Stimulated activated CD8-positive, alpha-beta memory T cell treated with anti-CD3 and anti-CD28 coated beads, Interleukin-15, amount 100 ng/mL, for 24 hours (primary cell): ENCODE measurements at places on chromosomes 5 and 9.

GRCh38 chr5:43232943-43233833 is 41.2 kb downstream of the NIM1K start:
- no peak for DNase-seq

GRCh38 chr5:139273572-139274289 is 19.8 kb upstream of the MATR3 start:
- DNase-seq = peak; percentile 85

DNA sequence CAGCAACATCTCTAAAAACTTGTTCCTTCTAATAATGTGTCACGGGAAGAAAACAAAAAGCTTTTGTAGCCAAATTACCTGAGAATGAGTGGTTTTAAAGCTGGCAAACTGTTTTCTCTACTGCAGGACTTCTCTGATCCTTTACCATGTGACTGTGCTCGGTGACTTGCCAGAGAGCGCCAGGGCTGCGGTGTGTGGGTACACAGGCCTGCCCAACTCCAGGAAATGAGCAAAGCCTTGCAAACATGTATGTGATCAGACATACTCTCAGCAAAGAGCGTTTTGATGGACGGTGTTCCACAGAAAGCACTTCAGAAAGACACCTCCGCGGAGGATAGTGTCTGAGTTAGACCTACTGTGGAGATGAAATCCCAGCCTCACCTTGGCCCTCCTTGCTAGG is 157.3 kb downstream of the SPOCK1 start:
- no peak for DNase-seq

- DNase-seq = no peak
These were observed 27.7 kb downstream of the KCTD16 start for GRCh38 chr5:144198386-144198785.

- no peak for DNase-seq
These were observed 53.2 kb upstream of the ISOC1 start for GRCh38 chr5:129041196-129041881.

DNA sequence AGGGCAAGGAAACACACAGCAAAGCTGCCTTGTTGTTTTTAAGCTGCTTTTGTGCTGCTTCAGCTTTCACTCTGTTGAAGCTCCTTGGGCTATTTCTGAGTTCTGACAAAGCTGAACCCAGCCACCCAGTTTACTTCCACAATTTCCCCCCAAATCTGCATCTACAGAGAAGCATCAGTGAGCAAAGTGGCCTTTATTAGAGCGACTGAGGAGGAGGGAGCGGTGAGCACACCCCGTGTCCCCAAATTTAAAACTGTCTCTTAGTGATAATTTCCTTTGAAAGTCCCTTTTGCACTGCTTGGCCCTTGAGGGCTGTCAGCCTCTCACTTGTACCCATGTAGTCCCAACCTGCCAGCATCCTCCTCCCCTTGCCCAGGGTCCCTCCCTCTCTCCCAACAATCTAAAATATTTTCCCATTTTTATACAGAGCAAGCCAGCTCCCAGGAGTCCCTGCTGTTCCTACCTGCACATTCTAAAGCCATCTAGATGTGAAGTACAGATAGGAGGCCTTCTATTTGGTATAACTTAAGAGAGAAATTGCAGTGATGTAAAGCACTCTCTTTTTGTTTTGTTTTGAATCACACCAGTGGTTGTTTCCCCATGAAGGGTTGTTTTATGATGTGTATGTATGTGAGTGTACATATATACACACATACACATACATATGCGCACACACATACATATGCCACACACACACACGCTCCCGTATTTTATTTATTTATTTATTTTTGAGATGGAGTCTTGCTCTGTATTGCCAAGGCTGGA is 313.5 kb downstream of the TLE4 start:
- DNase-seq = no peak

GRCh38 chr9:37732952-37733351 is 20.7 kb upstream of the TRMT10B start:
- DNase-seq = no peak

- no peak for DNase-seq
These were observed 230.1 kb downstream of the CAAP1 start for GRCh38 chr9:26662476-26662875.

- DNase-seq = no peak
These were observed 225.7 kb downstream of the FSTL4 start for GRCh38 chr5:133386662-133387061.

DNA sequence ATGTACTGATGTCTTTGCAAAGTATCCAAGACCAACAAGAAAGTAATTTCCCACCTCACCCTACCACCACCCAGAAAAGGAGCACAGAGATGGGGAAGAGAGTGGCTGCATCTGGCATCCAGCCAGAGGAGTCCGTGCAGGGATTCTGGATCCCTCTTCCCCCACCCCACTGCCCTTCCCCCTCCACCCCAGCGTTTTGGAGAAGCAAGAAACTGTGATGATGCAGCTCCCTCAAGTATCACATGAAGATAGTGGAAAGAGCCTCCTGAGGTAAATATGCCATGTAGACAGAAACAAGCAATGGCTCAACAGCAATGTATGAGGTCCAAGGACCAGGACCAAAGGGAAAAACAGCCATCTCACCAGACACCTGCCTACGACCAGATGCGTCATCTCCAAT is 153.8 kb downstream of the DEPDC1B start:
- DNase-seq = no peak

- DNase-seq = no peak
These were observed 19.5 kb downstream of the LIFR start for GRCh38 chr5:38536968-38537367.

- no peak for DNase-seq
These were observed 94.9 kb downstream of the DENND1A start for GRCh38 chr9:123834889-123835562.

DNA sequence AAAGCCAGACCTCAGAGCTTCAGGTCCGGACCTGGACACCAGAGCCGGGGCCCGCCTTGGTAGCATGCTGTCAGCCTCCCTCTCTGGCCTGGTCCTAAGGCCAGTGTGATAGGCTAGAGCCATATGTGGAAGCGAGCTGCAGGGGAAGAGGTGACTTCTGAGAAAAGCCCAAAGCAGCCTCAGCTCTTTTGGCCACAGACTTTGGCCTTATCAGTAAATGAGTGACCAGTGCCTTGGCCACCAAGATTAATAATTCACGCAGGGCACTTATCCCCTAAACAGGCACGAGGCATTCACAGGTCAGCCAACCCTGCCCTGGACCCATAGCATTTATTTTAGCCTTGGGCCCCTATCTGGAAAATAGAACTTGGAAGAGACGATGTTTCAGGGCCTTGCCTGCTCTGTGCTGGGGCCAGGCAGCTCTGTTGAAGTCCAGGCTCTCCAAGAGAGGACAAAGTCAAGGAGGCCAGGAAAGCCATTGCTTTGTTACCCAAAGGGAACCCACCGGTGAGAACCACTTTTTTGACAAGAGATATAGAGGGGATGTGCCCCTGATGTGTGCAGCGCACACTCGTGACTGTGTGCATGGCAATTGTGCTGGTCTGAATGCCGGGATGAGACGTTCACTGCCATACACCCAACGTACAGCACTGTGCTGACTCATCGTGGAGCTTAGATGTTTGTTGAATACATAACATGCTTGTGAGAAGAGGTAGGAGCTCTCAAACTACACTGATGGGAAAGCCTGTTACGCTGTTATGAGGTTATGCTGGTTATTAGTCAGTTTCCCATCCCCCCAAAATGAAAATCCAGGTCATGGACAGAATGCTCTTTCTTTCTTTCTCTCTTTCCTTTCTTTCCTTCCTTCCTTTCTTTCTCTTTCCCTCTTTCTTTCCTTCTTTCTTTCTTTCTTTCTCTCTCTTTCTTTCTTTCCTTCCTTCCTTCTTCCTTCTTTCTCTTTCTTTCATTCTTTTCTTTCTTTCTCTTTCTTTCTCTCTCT is 5.0 kb upstream of the SLC34A1 start:
- DNase-seq = no peak

- DNase-seq = no peak
These were observed 501.0 kb downstream of the GADD45G start for GRCh38 chr9:90105773-90106172.

DNA sequence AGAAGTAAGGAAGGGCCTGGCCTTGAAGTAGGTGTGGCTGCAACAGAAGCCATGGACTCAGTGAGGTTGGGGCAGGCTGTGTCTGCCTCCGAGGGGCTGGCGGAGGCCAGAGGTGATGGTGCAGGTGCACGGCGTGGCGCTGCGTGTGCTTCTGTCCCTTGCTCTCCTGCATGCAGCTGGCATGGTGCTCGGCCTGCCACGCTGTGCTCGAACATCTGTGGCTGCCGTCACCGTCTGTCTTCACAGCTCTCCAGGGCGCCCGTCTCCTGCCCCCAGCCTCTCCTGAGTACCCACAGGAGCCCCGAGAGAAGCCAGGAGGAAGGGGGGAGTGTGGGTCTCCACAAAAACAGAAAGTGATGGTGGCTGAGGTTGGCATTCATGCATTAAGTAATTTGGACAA is 193.7 kb downstream of the CACNA1B start:
- DNase-seq = no peak

GRCh38 chr5:165296401-165297130 is 1791.1 kb downstream of the MAT2B start:
- DNase-seq = no peak

- DNase-seq = no peak
These were observed 140.5 kb downstream of the SCAMP1 start for GRCh38 chr5:78500871-78501270.

DNA sequence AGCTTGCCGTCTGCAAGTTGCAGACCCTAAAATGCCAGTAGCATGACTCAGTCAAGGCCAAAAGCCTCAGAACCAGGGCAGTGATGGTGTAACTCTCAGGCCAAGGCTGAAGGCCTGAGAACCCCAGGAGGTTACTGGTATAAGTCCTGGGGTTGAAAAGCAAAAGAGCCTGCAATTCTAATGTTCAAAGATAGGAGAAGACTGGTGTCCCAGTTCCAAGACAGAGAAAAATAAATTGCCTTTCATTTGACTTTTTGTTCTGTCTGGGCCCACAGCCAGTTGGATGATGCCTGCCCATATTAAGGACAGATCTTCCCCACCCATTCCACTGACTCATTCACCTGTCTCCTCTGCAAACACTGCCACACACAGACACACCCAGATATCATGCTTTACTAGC is 673.2 kb downstream of the CDH18 start:
- no peak for DNase-seq

GRCh38 chr9:129237164-129237611 is 59.1 kb upstream of the IER5L start:
- peak; percentile 21 for DNase-seq

DNA sequence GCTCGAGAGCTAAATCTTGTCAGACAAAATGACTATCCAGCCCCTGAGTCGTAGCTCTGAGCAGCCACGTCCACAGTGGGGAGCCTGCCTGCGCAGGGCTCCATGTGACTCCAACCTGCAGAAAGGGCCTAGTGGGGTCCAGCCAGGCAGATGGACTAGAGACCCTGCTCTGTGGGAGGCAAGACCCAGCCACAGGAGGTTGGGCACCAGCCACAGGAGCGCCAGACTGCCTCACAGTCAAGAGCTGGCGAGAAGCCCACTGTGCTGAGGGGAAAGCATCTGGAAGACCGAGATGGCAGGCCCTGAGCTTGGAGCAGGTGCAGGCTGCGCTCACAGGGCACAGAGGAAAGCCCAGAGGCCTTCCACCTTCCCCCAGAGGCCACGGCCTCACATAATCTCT is 61.4 kb downstream of the C5orf15 start:
- DNase-seq = no peak

GRCh38 chr5:610744-611730 is 1.1 kb upstream of the CEP72 start:
- no peak for DNase-seq

- no peak for DNase-seq
These were observed 180.4 kb upstream of the ANKRD55 start for GRCh38 chr5:56413546-56413945.

DNA sequence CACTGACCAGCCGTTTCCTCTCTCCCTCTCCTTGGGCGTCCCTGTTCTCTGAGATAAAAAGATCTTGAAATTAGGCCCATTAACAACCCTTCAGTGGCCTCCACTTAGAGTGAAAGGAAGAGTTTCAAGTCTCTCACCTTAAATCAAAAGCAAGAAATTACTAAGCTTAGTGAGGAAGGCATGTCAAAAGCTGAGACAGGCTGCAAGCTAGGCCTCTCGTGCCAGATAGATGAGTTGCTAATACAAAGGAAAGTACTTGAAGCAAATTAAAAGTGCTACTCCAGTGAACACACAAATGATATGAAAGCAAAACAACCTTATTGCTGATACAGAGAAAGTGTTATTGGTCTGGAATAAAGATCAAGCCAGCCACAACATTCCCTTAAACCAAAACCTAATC is 331.3 kb upstream of the SEMA6A start:
- no peak for DNase-seq

DNA sequence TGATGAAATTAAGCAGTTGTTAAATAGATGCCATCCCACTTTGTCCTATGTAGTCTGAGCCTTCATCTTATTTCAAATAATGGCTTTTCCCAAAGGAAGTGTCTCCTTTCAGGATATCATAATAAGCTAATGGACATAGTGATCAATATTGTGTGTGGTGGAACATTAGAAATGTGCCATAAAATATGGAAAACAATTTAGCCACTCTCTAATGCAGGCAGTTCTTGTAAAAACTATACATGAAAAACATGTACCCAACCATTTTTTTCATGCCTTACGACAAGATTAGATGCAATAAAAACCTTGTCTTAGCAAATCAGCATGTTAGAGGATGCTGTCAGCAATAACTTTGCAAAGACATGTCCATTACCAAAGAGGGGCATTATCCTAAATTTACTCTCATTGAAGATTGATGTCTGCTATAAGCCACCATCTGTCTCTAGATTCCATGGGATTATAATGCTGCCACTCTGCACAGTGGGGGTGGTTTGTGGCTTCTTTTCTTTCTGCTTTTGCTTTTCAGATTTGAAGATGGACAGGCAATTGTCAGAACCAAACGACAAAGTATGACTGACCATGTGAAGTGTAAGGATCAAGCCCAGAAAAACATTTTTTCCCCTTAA is 724.0 kb upstream of the ZNF608 start:
- DNase-seq = no peak

DNA sequence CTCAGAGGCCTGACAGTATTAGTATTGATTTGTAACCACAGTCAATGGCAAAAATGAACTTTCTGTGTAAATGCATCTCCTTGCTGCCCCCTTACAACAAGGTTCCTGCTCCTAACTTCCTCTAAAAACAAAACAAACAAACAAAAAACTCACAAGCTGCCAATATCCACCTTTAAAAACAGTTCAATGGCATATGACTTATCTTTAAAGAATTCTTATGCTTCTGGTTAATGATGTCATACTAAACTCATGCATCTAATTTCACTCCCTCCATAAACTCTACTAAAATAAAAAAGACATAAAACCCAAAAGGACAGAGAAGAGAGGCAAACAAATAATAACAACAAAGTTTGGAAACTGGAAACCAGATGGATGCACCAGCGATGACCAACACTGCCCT is 9.0 kb upstream of the OR1N1 start:
- no peak for DNase-seq
